ENCODE measurements at places on chromosomes 3 and 15.
A peak's percentile ranks its signal among the peaks of the same experiment; 100 is the strongest.

GRCh38 chr3:124512881-124513609, 217.2 kb upstream of the UMPS start:
- H3K27ac ChIP-seq, result no peak overlapping the region
- no peak overlapping the region for H3K4me3 ChIP-seq
- no peak for DNase-seq
- no peaks in the 10 kb centered on the region for H3K4me1 ChIP-seq
- no peaks in the 10 kb centered on the region for H3K36me3 ChIP-seq
- peaks cover 25% of the 10 kb centered on the region for H3K27me3 ChIP-seq

DNA sequence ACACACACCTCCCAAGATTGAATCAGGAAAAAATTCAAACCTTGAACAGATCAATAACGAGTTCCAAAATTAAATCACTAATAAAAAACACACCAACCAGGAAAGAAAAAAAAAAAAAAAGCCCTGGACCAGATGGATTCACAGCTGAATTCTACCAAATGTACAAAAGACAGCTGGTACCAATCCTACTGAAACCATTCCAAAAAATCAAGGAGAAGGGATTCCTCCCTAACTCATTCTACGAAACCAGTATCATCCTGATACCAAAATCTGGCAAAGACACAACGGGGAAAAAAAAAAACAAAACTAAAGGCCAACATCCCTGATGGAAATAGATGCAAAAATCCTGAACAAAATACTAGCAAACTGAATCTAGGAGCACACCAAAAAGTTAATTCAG, 54.4 kb upstream of the SLC12A8 start:
- DNase-seq, result no peak
- no peaks in the 10 kb centered on the region for H3K27me3 ChIP-seq
- no peak overlapping the region for H3K27ac ChIP-seq
- peaks cover 9% of the 10 kb centered on the region for H3K4me1 ChIP-seq

DNA sequence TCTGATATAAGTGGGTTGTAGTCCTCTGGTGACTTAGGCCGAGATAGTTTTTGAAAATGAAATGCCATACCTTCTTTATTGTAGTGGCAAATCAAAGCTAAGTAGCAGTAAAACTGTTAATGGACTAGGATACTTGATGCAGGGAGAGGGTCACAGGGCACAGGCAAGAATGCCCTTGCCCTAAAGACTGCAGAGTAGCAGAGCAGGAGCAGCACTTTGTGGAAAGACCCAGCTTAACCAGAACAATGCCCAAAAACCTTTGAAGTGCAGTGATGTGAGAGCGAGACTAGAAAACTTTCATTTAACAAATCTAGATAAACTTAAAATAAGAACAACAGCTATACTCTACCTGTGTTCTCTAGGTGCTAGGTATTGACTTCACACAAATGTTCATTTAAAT, 121.9 kb downstream of the MBNL1 start:
- H3K27ac ChIP-seq, result no peak overlapping the region
- no peak overlapping the region for H3K4me3 ChIP-seq
- H3K36me3 ChIP-seq, result peaks cover 31% of the 10 kb centered on the region
- no peak for DNase-seq
- peaks cover 16% of the 10 kb centered on the region for H3K4me1 ChIP-seq

DNA sequence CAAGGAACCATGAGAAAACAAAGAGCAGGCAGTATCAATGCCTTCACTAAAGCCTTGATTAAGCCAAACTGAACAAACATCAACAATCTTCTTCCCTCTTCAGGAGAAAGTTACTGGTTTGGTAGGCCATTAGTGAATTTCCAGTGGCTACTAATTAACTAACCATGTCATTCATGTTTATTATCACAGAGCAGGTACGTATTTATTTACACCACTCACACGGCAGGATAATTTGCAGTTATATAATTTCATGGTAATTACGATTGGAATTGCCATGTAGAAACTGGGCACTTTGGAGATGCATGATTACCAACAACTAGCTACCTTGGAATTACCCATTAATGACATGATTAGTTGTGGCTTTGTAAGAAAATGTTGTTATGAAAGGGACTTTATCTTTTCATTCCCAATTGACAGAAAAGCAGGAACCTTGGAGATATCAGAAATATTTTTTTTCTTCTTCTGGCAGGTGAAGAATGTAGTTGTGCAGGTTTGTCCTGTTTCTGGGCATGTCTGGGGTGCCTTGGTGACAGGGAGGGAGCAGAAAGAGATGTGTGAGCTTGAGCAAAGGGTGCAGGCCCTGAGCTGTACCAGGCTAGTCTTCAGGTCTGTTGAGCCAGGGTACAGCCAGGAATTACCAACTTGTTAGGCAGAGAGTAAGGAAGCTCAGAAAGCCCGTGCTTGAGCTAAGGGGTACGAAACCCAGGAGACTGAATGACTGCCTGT, 310.7 kb downstream of the RORA start:
- H3K36me3 ChIP-seq, result no peaks in the 10 kb centered on the region
- DNase-seq, result no peak
- H3K4me1 ChIP-seq, result peaks cover 6% of the 10 kb centered on the region
- H3K4me3 ChIP-seq, result no peak overlapping the region
- H3K27ac ChIP-seq, result no peak overlapping the region

DNA sequence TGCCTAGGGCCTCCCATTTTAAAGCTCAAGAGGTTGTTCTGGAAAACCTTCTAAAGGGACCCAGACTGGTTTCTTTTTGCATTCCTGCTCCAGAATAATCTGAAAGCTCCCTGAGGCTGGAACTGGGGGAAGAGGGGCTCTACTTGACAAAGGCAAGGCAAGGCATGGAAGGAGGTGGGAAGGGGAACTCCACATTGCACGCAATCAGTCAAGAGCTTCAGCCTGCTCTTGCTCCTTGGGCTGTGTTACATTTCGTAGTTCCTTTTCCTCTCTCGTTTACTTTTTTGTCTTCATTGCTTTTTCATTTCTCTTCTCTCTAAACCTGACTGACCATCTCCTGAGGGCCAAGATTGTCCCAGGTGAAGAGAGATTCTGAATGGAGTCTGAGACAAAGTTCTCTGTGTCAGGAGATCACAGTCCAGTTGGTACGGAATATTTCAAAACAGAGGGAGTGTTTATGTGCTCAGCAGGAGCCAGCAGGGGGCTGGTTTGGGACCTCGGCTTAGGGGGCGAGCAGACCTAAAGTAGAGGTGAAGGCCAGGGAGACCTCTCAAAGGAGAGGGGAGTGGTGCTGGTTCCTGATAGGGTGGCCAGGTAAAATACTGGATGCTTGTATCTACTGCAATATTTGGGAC, 6.0 kb upstream of the KCTD6 start:
- peaks cover 65% of the 10 kb centered on the region for H3K27me3 ChIP-seq
- DNase-seq, result no peak
- no peak overlapping the region for H3K4me3 ChIP-seq
- no peak overlapping the region for H3K27ac ChIP-seq
- no peaks in the 10 kb centered on the region for H3K36me3 ChIP-seq

DNA sequence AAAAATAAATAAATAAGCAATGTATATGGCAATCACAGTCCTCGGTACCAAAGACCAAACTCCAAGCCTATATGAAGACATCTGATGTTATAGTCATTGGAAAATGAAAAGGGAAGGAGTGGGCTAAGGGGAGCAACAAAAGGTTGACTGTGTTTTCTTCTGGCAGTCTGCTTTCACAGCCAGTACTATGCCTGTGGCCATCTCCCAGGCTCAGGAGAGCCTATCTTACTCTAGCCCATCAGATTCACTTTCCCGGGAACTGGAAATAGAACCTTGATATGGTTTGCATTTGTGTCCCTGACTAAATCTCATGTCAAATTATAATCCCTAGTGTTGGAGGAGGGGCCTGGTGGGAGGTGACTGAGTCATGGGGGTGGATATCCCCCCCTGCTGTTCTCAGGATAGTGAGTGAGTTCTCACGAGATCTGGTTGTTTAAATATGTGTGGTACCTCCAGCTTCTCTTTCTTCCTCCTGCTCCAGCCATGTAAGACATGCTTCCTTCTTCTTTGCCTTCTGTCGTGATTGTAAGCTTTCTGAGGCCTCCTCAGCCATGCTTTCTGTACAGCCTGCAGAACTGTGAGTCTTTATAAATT, 105.3 kb downstream of the PLCH1 start:
- H3K36me3 ChIP-seq, result no peaks in the 10 kb centered on the region
- DNase-seq, result no peak

GRCh38 chr3:10625323-10625722, 119.9 kb upstream of the ATP2B2 start:
- no peaks in the 10 kb centered on the region for H3K36me3 ChIP-seq
- peaks cover 4% of the 10 kb centered on the region for H3K27me3 ChIP-seq
- no peak overlapping the region for H3K4me3 ChIP-seq
- no peaks in the 10 kb centered on the region for H3K4me1 ChIP-seq

DNA sequence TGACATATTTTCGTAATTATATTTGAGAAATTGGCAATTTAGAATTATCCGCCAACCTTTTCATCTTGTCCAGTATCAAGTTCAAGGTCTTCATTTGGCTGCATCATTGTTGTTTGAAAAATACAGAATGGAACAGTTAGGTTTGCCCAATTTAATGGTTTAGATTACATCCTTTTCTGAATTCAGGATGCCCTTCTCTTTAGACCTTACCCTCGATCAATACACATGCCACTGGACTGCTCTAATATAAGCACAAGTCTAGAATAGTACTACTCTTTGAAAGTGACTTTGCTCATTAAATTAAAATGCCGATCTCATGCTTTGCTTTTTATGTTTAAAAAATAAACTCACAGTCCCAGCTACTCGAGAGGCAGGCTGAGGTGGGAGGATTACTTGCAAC, 44.5 kb downstream of the PXK start:
- peaks cover 5% of the 10 kb centered on the region for H3K36me3 ChIP-seq
- H3K4me3 ChIP-seq, result no peak overlapping the region
- H3K4me1 ChIP-seq, result peaks cover 1% of the 10 kb centered on the region
- H3K27me3 ChIP-seq, result no peaks in the 10 kb centered on the region

- DNase-seq, result no peak
- peaks cover 39% of the 10 kb centered on the region for H3K4me1 ChIP-seq
- H3K27ac ChIP-seq, result no peak overlapping the region
Measured at GRCh38 chr3:126915015-126915414, 67.9 kb upstream of the PLXNA1 start.

DNA sequence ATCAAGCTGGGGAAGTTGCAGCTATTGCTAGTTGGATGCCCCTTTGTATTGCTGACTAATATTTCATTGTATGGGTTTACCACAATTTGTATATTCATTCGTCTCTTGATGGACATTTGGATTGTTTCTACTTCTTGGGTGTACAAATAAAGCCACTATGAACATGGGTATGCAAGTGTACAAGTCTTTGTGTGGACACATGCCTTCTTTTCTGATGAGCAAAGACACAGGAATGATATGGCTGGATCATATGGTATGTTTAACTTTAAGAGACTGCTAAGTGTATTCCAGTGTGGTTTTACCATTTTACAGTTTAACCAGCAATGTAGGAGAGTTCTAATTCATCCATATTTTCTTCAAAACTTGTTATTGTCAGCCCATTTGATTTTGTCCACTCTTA, 32.2 kb downstream of the NECTIN3 start:
- no peaks in the 10 kb centered on the region for H3K36me3 ChIP-seq
- DNase-seq, result no peak
- H3K27me3 ChIP-seq, result peaks cover 2% of the 10 kb centered on the region
- no peak overlapping the region for H3K4me3 ChIP-seq
- no peak overlapping the region for H3K27ac ChIP-seq

GRCh38 chr15:91946581-91947292, 93.2 kb downstream of the SLCO3A1 start:
- H3K27ac ChIP-seq, result no peak overlapping the region
- peaks cover 21% of the 10 kb centered on the region for H3K4me1 ChIP-seq
- no peak for DNase-seq
- no peak overlapping the region for H3K4me3 ChIP-seq

- H3K36me3 ChIP-seq, result no peaks in the 10 kb centered on the region
- H3K27ac ChIP-seq, result no peak overlapping the region
- DNase-seq, result no peak
- H3K27me3 ChIP-seq, result peaks cover 11% of the 10 kb centered on the region
Measured at GRCh38 chr15:51353976-51354375, 12.5 kb downstream of the GLDN start.

- peaks cover 11% of the 10 kb centered on the region for H3K4me1 ChIP-seq
- no peak overlapping the region for H3K27ac ChIP-seq
- no peak overlapping the region for H3K4me3 ChIP-seq
- peaks cover 31% of the 10 kb centered on the region for H3K27me3 ChIP-seq
- DNase-seq, result no peak
- H3K36me3 ChIP-seq, result peaks cover 6% of the 10 kb centered on the region
Measured at GRCh38 chr15:94185547-94186236, 45.7 kb upstream of the MCTP2 start.

DNA sequence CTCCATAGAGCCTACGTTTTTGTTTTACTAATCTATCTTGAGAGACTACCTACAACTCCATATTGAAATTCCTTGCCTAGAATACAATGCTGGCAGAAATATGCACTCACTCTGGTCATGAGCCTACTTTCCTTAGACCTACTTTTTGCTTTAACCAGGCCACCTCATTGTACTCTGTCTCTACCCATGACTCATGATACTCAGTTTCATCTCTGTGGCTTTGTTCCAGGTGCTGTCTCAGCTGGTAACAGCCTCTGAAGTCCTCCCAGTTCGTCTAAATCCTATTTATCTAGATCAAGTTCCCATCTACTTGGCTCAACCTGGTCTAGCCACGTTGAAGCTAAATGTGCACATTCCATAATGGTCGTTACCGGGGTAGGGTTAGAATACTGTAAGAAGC, 536.4 kb downstream of the RSL24D1 start:
- DNase-seq, result no peak
- H3K36me3 ChIP-seq, result no peaks in the 10 kb centered on the region
- H3K27ac ChIP-seq, result no peak overlapping the region
- no peak overlapping the region for H3K4me3 ChIP-seq
- no peaks in the 10 kb centered on the region for H3K27me3 ChIP-seq

DNA sequence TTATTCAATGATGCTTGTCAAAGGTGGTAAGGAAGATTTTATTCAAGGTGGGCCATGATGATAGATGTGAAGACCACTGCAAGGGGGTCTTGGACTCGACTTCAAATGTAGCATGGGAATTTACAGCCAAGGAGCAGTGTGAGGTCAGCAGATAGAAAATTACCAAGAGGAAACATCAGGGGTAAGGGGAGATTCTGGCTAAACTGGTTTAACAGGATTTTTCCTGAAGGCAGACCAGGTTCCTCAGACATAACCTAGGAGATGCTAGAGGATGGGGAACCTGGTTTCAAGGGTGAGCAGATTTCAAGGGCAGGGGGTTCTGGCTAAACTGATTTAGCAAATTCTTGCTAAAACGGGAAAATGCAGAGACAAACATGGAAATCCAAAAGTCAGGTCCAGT, 464.9 kb downstream of the TAFA4 start:
- H3K4me3 ChIP-seq, result no peak overlapping the region
- no peaks in the 10 kb centered on the region for H3K4me1 ChIP-seq
- DNase-seq, result no peak

DNA sequence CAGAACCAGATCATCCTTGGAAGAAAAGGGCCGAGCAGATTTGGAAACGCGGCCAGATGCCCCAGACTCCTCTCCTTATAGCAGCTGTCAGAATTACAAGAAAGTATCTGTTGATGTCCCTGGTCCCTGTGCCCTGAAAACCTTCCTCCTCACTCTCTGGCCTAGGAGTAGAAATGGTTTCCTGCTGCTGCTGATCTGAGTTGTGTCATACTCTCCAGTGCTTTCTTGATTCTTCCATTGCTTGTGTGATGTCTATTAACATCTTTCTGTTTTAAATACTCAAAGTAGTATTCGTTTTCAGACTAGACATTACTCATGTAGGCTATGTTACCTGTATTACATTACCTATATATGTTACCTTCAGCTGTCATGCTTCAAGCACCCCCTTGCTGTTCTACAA, 26.8 kb upstream of the HERC1 start:
- H3K27ac ChIP-seq, result peak overlapping the region; percentile 91
- no peak for DNase-seq
- H3K4me1 ChIP-seq, result peaks cover 23% of the 10 kb centered on the region
- no peaks in the 10 kb centered on the region for H3K27me3 ChIP-seq
